ENCODE measurements at places on chromosomes 1 and 21.

- peak; percentile 19 for DNase-seq
Observed at GRCh38 chr21:42002421-42002958, 7.7 kb downstream of the ZBTB21 start.

DNA sequence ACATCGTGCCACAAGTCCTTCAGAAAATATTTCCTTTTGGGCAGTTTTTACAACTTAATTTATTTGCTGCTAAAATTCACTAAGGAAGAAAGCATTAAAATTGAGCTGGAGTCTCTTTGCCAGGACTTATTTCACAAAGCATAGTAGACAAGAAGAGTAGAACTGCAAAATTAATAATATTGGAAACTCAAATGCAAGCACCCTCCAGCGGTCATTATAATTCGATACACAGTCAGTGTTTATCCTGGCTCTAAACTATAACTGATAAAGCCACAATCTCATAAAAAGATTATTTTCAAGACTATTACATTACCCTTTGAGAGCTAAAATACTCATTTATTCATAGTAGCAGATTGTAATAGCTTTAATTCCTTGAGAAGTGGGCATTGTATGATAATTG lies 655.4 kb downstream of the RWDD3 start:
- DNase-seq = no peak

DNA sequence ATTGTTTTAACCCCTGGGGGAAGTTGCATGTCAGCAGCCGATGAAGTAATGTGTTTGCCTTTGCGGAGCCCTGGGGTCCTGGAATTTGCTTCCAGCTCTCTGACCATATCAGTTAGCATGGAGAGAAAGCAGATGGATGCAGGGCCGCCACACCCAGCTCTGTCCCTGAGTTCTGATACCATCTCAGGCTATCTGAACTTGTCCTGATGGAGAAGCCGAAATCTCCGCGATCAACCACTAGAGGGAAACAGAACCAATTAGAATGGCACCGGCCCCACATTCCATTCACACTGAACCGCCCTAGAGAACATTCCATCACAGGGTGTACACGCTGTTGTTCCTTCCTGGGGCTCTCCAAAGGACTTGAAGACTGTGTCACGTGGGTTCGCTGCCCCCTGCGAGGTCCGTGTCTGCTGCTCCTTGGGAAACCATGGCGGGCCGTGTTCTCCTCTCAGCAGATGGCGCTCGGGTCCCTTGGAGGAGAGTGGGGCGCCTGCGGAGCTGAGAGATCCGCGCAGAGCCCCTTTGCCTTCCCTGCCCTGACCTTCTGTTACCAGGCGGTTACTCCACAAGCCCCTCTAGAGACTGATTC lies 75.4 kb downstream of the ABCA4 start:
- DNase-seq = peak; percentile 95

- peak; percentile 8 for DNase-seq
Observed at GRCh38 chr1:81650776-81651175, 150.0 kb upstream of the ADGRL2 start.

DNA sequence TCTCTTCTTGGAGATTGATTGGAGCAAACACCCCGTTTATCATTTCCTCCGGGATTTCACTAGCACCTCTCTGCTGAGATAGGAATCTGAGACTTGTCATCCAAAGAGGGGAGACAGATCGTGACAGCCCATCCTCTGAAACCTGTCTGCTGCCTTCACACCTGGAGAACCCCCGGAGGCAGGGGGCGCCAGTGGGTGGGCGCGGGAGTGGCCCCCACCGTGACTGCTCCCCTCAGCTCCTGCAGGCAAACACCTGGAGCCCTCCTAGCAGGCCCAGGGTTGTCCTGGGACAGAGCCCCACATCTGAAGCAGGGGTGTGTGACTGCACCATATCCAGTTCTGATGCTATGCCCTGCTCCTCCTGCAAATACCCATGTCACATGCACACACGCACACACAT lies 209.5 kb upstream of the POU3F1 start:
- no peak for DNase-seq

GRCh38 chr21:38780879-38781278 lies 24.9 kb upstream of the ETS2 start:
- DNase-seq = no peak

DNA sequence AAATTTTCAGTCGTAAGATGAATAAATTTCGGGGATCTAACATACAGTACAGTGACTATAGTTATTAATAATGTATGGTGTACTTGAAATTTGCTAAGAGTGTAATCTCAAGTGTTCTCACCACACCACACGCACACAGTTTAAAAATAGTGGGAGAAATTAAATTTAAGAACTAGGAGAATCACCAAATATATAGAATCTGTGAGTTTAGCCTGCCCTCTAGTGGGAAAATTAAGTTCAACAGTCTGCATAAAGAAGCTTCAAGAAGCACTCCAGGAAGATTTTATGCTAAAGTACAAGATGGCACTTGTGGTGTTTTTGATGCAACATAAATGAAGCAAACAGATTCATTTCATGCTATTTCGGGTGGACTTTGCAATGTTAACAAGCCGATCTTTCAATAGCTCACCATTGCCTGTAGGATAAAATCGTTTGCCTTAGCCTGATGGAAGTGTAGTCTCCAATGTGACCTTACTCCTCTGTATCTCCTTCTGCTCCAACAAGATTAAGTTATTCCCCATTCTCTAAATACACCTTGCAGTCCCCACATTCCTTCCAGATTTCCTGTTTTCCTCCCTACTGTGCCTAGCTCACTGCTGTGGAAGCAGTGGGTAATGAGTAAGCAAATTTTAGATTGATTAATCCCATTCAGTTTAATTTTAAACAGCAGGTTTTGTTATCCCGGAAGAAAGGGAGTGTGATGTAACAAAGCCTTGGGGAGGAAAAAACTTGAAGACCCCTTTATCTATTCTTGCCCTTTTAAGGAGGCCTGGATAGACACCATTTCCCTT lies 8.7 kb upstream of the PIK3C2B start:
- DNase-seq = peak; percentile 84

DNA sequence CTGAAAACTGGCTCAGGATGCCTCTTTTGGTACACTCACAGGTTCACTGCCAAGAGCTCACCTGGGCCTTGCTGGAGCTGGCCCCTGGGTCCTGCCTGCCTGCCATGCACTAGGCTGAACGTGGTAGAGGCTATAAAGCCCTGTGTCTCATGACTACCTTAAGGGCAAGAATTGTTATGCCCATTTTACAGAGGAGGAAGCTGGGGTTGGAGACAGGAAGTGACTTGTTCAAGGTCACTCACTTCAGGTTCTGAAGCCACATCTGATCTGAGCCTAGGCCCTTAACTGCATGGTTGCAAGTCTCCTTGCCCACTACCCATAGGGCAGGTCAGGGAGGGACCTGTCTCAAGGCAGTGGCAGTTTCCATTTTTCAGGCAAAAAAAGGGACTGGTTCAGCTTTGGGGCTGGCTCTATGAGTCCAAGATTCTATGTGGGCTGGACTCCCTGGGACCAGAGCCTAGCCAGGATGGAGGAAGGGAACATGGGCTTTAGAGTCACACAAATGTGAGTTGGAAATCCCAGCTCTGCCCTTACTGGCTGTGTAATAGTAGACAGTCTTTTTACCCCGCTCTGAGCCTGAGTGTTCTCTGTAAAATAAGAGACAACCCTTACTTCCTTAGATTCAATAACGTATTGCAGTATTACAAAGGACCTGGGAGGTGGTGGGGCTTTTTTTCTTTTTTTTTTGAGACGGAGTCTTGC lies 7.8 kb downstream of the STK40 start:
- no peak for DNase-seq

GRCh38 chr21:45306832-45307571 lies 19.3 kb upstream of the POFUT2 start:
- peak; percentile 98 for DNase-seq

GRCh38 chr21:14551741-14552140 lies 5.6 kb upstream of the SAMSN1 start:
- DNase-seq = no peak

- no peak for DNase-seq
Observed at GRCh38 chr1:117104986-117105385, 16.6 kb downstream of the TRIM45 start.

GRCh38 chr1:32719681-32720275 lies 17.2 kb upstream of the SYNC start:
- DNase-seq = no peak

DNA sequence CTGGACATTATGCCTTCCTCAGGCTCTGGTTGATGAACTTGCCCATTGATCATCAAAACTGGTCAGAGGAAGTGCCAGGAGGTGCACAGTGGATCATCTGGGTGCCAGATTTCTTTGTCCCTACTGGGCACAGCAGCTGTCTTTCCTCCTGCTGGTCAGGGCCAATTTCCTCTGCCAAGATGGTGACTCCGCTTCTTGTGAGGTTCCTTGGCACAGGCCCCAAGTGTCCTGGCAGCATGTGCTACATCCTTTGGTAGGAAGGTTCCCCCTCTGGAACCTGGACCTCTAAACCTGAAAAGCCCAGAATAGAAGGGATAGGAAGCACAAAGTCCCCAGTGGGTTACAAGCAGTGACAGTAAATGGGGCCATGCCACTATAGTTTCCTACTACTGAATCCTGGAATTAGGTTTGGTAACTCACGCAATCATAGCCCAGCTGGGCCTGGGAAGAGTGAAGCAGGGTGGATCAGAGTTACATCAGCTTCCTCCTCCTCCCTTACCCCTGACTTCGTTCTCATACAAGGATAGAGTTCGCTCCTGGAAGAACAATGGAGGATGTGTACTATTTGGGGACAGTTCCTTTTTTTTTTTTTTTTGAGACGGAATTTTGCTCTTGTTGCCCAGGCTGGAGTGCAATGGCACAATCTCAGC lies 147.1 kb downstream of the CNIH3 start:
- no peak for DNase-seq

DNA sequence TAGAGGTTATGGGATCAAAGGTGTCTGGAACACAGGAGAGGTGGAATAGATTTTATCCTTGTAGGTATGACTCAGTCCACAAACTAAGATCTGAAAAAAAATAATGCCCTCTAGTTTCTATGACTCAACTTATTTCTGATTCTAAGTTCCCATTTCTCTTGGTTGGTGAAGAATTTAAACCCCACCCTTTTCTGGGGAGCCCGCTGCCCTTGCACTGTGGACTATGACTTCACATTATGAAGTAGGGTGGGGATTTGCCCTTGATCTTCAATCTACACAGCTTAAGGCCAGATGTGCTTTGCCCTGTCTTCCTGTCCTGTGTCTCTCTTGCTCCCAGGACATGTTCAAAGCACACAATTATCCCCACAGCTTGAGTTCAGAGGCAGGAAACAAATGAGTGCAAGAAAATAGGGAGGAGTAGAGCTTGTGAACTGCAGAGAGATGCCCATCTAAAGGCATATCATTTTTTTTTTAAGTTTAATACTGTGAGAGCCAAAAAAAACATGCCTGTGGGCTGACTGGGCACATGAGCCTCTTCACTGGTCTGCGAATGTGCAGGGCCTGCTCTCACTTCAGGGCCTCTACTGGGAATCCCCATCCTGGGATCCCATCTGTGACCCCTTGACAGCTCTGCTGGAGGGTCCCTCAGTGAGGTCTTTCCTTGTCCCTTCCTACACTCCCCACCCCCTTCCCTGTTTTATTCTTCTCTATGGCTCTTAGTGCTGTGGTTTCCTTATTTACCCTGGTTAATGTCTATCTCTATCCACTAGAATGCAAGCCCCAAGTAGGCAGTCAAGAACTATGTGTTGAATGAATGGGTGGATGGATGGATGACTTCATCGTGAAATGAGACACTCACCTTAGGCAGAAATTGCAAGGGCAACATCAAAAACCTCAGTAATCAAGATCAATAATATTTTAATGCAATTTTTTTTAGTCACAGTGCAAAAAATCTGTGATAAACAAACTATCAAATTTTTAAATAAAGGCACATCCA lies 61.5 kb downstream of the CD58 start:
- DNase-seq = peak; percentile 68

GRCh38 chr1:220370041-220370700 lies 97.9 kb upstream of the RAB3GAP2 start:
- peak; percentile 88 for DNase-seq

DNA sequence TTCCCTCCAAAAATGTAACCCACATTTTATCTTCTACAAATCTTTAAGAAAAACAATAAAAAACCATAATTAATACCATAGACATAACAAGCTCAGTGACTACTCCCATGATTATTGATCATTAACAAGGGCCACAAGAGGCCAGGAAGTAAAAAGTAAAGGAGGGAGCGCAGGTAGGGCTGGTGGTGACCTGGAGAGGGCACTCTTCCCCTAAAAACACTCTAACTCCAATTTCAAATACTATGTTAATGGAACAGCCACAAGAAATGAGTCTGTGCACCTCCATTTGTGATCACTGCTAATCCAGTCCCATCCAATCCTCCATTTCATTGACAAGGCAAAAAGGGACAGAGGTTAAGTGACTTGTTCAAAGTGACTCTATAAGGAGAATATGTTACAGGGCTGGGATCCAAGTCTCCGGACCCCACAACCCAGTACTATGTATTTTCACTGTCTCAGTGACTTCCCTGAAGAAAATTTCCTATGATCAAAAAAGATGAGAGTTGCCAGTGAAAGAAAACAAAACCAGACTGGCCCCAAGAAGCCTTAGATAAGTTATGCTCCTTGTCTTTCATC lies 41.2 kb upstream of the CFAP298 start:
- peak; percentile 8 for DNase-seq

DNA sequence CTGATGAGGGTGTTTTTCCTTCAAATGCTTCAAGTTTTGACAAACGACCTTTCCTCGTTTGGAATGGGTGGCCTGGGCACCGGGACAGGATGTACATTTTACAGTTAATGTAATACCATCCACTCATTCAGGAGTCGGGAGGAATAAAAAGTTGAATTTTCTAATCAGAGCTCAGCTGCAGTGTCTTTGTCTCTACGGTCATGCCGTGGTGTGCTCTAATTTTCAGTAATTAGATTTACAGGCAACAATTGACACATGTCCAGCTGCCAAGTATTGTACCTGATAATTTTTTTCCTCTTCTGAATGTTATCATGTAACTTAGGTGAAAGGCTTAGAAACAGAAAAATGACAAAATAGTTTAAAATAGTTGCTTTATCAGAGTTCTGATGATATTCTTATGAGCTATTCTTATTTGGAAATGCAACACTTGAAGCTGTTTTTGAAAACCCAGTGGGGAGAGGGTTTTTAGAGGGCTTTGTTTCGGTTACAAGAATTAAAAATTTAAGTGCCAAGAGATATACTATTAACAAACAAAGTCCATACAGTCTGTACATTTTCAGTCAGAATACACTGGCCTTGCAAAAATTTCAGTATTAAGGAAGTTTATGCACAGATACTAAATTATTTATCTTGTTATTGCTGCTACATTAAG lies 1.0 kb downstream of the CDKN2C start:
- DNase-seq = peak; percentile 66

GRCh38 chr21:26557106-26557505 lies 16.0 kb downstream of the CYYR1 start:
- DNase-seq = no peak

- DNase-seq = no peak
Observed at GRCh38 chr21:15029077-15029476, 35.7 kb downstream of the NRIP1 start.
